ENCODE measurements at places on chromosomes 4 and X. TPM values are rescaled to one million over a fixed set of nuclear protein-coding genes. Genes with fewer than 3 reads are reported as not detected.
A peak's percentile ranks its signal among the peaks of the same experiment; 100 is the strongest.

Gene HSFX4
- not detected for total RNA-seq

Gene HERC5
- 18.1 TPM for total RNA-seq

Gene CWH43
- not detected for total RNA-seq

DNA sequence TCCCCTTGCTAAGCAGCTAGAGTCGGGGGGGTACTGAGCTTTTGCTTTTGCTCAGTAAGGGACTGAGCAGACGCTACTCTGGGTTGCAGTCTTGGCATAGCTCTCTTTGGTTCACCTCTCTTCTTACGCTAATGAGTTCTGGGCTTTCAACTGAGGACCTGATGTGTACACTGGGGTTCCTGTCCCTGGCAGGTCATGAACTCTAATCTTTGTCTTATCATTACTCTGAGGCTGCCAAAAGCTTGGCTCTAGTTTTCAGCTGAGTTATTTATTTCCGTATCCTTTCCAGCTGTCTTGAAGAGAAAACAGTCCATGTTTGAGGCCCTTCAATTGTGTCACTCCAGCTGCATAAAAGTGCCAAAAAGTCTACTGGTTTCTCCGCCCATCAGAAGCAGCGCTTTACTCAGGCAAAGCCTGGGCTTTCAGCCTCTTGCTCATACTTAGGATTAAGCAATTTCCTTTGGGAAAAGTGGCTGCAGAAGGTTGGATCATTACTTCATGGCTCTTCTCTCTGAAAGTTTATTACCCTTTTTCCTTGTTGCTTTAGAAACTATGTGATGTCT, 121.0 kb upstream of the STOX2 start:
- H3K4me3 ChIP-seq = no peak overlapping the region
- no peaks in the 10 kb centered on the region for H3K36me3 ChIP-seq
- DNase-seq = no peak
- H3K4me1 ChIP-seq = no peaks in the 10 kb centered on the region

DNA sequence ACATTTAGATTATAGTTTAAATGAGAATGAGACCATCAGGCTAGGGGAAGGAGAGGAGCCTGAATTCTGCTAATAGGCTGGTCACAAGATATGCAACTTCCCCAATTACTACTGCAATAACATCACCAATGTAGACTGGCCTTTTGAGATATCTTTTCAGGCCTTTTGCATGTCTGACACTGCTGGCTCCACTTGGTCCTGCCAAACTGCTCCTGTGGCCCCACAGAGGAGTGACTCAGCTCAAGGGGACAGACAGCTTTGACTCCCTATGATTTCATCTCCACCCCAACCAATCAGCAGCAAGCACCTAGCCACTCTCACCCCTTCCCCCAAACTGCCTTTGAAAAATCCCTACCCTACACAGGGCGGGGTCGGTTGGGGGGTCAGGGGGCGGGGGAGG, 22.8 kb downstream of the GPRIN3 start:
- H3K27me3 ChIP-seq = no peaks in the 10 kb centered on the region
- H3K4me3 ChIP-seq = peak overlapping the region; percentile 72
- peaks cover 74% of the 10 kb centered on the region for H3K4me1 ChIP-seq
- peak overlapping the region; percentile 90 for H3K27ac ChIP-seq

- H3K4me3 ChIP-seq = no peak overlapping the region
- no peak for DNase-seq
Observed at GRCh38 chrX:2185341-2186082, 315.3 kb downstream of the DHRSX start.
